Activated CD4-positive, alpha-beta T cell treated with anti-CD3 and anti-CD28 coated beads for 1 hour (primary cell): ENCODE measurements at places on chromosomes 7 and 10.

DNA sequence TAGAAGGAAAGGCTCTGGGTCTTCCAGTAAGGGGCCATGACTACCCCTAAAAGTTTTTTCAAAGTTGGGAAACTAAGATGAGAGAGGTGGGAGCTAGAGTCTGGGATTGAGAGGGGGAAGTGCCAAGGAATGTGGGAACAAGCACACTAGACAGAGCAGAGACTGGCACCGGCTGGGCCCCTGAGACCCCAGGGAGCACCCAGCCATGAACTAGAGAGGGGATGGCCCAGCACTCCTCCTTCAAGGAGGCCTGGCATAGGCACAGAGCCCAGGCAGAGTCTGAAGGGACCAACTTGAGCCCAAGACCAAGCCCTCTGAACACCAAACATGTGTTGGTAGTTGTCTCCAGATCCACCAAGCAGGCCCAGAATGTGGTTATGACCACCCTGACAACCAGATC is 119.0 kb downstream of the GRID1 start:
- DNase-seq = no peak

DNA sequence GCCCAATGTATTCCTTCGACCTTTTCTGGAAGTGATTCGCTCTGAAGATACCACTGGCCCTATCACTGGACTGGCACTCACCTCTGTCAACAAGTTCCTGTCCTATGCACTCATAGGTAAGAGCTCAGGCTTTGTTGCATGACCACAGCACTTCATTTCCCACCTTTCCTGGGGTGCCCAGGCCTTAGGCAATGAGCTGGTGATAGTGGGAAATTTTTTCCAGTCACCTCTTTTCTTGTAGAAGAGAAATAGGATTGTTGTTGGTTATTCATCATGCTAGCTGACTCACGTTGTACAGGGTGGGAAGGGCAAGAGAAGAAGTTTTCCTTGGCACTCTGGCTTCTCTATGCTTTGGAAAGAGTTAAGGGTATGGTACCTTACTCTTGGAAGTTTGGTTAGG is 51.4 kb upstream of the NFKB2 start:
- no peak for DNase-seq

DNA sequence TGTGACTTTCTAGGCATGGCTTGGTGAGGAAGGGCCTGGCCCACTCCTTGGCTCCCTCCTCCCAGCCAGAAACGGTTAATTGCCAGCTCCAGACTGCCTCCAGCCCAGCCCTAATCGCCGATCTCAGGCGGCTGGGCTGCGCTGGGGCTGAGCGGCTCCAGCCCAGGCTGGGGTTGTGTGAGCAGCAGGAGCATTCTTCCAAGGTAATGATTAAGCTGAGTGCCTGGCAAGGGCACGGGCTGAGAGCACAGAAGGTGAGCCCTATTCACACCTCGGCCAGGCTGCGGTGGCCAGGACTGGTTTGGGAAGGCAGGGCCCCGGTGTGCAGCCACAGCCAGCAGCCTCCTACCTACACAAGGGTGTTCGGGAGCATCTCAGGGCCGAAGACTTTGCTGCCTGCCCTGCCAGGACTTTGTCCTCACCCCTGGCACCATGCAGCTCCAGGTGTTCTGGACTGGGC is at the start of gene TMEM72:
Gene TMEM72, plus strand, starts transcription at position 257 of the 460 bp plus-strand sequence. Its CDS starts 176 bp downstream, at position 433.
- no peak for DNase-seq

DNA sequence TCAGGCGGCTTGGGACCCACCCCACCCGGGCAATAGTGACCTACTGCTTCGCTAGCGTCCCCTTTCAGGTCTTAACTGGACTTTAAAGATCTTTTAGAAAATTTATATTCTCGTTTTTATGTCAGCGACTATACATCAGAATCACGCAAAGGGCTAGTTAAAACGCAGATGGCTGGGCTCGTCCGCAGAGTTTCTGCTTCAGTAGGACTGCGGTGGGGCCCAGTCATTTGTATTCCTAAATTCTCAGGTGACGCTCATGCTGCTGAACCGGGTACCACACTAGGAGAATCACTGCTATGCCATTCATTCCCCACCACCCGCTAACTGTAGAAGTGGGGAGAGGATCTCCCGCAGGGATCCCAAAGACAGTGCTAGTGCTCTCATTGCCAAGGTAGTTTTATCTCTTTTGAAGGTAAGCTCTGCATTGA is 12.0 kb upstream of the SP8 start:
- DNase-seq = no peak

DNA sequence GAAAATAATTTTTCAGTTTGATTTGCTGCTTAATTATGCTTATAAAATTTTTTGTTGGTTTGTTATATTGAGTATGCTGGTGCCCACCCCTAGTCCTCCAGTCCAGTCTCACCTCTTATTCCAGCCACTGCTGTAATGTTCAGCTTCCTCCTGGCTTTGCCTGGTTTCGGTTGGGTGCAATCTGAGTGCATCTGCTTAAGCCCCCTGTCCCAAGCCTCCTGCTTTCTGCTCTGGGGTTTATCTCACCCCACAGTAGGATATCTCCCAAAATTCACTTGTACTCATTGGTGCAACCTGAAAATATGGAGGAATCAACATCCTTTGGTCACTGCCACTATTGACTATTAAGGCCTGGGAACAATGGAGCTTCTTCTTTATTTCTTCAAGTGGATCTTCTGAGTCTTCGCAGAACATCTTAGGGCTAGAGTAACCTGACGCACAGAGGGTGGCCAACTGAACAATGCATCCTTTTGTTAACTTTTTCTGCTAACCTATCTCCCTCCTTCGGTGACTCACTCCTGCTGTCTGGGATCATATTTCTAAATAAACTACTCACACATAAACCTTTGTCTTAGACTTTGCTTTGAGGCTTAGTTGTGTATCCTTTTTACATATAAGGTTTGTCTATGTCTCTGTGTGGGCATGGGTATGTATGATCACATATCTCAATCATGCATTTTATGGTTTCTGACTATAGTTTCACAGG is 19.1 kb upstream of the SOSTDC1 start:
- no peak for DNase-seq
